ENCODE measurements at places on chromosomes 4 and X.

GRCh38 chr4:122821092-122821491 lies 5.5 kb upstream of the FGF2 start:
- DNase-seq, result no peak

DNA sequence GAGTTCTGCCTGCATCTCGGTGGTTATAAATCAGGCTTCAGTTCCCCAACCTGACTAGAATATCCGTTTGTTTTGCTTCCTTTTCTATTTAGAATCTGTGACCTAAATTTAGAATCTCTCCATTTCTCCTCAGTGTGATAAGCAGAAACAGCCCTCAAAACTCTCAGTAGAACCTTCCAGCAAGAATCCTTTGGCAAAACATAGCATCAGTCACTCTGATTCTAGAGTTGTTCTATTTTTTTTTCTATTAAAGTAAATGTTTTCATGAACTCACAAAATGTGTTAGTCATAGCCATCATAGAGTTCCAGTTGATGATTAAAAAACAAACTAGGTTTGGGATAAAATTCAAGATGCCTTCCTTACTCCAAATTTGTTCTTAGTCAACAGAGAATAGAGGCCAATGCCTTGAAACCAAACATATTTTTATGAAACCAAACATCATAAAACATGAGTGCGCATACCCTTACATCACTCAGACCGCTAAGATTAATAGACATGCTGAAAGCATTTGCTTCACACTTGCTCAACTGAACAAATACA lies 13.2 kb upstream of the C1QTNF7 start:
- DNase-seq, result no peak

- DNase-seq, result no peak
These were observed 31.3 kb downstream of the JADE1 start for GRCh38 chr4:128840711-128841318.

- no peak for DNase-seq
These were observed 6.4 kb downstream of the ZFP92 start for GRCh38 chrX:153417637-153418036.

DNA sequence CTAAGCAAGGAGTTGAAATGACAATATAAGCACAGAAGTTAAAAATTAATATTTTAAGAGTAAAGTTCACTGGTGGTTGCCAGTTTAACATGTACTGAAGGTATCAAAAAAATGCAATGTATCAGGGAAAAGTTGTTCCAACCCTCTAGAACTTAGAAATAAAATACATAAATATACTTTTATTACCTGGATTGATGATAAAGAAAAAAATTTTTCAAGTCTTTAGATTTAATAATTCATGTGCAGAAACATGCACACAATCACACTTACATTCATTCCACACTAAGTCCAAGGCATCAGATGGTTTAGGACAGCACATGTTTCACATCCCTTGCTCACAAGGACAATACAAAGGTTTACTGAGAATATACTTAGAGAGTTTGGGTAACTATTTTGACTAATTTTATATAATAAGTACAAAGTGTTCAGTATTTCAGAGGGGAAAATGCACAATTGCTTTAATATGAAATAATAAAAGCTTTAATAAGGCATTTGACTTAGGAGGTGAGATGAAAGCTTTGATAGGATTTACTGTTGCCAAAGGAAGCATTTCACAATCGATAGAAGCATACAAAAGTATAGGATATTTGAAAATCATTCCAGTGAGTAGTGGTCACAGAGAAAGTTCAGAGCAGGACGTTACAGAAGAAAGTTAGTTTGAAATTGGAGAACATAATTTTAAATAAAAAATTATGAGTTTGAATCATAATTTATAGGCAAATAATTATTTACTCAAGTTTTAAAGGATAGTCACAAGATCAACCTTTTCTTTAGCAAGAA lies 392 bp upstream of the UGT2A3 start:
- DNase-seq, result no peak

Data from CD4-positive, alpha-beta T cell treated with Interferon gamma for 1 hour (primary cell).